M059J (cell line): ENCODE measurements at places on chromosomes 1 and 21. TPM values are rescaled to one million over a fixed set of nuclear protein-coding genes. Genes with fewer than 3 reads are reported as not detected.

DNA sequence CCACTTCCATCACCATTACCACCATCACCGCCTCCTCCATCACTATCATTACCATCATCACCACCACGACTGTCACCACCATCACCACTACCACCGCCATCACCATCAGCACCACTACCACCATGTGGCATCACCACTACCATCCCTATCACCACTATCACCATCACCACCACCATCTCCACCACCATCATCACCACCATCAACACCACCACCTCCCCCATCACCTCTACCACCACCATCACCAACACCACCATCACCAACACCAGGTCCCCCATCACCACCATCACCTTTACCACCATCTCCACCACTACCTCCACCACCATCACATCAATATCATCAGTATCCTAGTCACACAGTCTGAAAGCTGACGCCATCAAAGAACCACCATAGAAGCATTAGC is 39.9 kb upstream of the RIPK4 start:
- no peak for DNase-seq

- no peak for DNase-seq
Observed at GRCh38 chr1:43572538-43572937, 41.9 kb downstream of the PTPRF start.

DNA sequence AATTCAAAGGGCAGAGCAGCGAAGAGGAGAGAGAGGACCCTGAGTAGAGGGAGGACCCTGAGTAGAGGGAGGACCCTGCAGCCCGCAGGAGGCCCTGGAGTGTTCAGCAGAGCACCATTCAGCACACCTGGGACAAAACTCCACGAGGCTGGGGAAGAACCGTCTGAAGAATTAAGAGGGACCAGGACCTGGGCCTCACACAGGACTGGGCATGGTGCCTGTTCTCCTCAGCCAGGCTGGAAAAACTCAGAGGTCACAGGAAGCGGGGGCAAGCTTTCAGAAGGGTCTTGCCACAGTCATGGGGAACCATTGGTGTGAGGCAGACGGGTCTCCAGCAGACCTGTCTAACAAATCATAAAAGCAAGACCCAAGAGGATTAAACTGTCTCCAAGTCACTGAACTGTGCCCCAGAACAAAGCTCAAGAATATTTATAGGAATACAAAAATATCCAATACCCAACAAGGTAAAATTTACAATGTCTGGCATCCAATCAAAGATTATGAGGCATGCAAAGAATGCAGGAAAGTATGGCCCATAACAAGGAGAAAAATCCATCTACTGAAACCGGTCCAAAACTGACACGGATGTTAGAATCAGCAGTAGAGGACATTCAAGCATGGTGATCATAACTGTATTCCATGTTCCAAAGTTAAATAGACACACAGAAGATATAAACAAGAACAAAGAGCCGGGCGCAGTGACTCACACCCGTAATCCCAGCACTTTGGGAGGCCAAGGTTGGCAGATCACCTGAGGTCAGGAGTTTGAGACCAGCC is 30.6 kb downstream of the MORN1 start:
- peak; percentile 42 for DNase-seq

The OR14K1 gene
- total RNA-seq: not detected in 2 replicates

DNA sequence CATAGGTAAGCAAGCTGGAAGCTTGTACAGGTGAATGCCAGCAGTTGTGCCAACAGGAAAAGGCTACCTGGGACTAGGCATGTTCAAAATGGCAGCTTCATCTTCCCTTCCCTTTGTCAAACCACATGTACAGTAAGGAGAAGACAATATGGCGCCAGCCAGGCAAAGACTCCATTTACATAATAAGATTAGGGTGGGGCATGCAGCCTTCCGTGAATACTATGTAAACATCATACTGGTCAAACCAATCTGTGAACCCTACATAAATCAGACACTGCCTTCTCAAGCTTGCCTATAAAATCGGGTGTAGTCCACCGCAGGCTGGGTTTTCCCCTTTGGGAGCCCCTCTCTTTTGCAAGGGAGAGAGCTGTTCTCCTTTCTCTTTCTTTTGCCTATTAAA is 24.6 kb downstream of the ATF3 start:
- DNase-seq: no peak

The KIAA1614 gene
- 1.9 and 2.8 TPM in 2 replicates for total RNA-seq
